ENCODE measurements at places on chromosomes 6 and 20.

DNA sequence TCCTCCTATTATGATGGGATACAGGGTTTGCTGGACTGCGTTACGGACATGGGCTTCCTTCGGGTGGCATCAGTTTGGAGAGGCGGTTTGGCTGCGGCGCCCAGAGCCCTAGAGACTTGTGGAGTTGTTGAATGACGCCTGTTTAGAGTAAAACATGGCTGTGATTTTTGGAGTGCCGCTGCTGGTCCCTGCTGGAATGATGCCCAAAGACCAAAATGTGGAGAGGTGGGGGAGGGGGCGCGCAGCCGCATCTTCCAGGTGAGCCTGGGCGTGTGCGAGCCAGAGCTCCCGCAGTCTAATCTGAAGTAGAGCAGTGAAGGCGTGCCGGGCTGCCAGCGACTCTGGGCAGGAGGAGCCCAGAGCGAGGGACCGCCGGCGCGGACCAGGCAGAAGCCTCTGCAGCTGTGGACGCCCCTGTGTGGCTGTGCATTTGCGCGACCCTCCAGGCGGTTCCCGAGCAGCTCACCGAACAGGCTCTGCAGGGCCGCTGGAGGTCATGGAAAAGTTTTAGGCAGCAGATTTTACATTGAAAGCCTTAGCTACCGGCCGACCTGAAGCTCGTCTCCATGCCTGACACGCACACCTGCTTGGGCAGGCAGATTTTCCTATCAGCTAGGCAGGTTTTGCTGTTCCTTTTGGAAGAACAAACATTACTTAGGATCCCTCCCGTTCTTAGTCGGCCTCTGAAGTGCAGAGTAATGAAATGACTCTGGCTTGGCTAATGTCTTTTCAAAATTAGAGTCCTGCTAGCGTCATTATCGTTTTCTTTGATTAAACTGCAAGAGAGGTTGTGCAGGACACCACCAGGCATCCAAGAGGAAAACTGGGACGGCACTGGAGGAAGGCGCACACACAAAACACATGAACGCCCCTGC is 298.2 kb downstream of the PHACTR1 start:
- no peak for DNase-seq

DNA sequence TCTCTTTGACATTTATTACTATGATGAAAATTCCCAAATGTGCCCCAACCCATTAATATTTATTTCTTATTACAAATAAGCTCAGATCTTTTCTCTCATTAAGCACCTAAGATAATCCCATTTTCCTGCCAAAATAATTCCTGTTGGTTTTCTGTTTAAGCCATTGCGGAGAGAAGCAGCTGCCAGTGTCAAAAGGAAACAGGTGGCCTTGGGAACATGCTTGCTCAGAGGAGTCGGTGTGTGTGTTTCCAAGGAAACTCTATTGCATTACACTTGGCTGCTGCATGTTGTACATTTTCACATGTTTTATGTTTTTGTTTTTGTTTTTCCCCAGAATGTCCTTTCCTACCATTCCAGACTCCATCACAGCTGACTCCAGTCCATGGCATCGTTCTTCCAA is 56.4 kb downstream of the CD24 start:
- DNase-seq, result no peak

GRCh38 chr6:151811081-151811480 is 3.6 kb downstream of the ESR1 start:
- no peak for DNase-seq

DNA sequence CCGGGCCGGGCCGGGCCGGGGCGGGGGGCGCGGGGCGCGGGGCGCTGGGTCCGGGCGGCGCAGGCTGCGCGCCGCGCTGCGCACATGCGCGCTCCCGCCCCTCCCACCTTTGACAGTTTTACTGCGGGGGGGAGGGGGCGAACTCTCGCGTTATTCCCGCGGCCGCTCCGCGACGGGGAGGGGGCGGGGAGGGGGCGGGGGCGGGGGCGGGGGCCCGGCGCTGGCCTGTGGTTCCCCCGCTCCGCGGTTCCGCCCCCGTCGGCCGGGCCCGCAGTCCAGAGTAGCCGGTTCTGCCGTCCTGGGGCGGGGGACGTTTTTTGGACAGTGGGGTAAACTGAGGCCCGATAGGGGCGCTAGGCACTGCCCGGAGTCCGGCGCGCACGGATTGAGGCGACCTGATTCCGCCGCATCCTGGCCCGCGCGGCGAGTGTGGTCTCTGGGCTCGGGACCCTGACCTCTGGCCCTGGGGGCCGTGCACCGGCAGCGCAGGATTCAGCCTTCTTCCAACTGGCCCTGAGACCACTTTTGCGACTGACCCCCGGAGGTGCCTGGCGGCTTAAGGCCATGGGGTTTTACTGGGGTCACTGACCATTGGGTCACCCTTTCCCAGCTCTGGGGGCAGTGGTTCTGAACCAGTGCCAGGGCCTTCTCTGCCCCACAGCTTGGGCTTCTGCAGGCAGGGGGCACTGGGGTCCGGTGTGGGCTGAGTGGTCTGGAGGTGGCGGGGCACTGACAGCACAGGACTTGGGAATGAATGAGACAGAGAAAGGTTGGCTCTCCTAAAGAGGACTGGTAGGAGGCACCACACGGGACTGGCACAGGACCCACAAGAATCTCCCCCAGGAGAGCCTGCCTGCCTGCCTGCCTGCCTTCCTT is at the start of gene ZNF512B:
Gene ZNF512B (minus strand): TSS at position 93 of the 876 bp plus-strand sequence. CDS start 1,980 bp downstream, outside the sequence.
- DNase-seq, result peak; percentile 61

- DNase-seq, result no peak
These were observed 988 bp downstream of the QRSL1 start for GRCh38 chr6:106630366-106630765.

GRCh38 chr20:539191-539590 is 4.4 kb downstream of the CSNK2A1 start:
- no peak for DNase-seq

GRCh38 chr6:132490024-132490423 is 22.9 kb downstream of the STX7 start:
- no peak for DNase-seq

GRCh38 chr6:11129908-11130565 is 18.5 kb upstream of the ERVFRD-1 start:
- no peak for DNase-seq

DNA sequence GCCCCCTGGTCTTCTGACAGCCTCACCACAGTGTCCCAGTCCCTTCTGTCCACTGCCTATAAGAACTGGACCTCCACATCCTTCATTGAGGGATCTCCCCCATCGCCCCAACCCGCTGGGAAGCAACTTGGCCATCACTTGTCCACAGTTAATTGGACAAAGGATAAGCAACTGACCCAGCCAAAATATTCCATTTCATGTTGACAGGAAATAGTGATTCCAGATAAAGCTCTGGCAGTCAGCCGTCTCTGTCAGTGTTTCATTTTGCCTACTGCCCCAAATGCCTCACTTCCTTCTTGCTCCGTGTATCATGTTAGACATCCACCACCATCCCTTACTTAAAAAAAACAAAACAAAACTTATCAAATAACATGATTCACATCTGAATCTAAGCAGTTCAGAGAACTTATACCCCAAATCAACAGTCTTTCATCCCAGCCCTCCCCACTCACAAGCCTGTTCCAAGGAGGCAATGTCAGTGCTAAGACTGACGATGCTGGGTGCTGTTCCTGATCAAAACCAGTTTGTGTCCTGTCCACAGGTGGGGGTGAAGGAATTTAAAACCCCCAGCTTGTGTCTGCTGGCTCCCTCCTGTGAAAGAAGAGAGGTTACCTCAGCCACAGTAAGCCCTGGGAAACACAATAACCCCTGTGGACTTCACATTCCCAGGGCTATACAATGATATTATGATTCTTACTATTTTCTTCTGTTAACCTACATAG is 162.5 kb downstream of the WDR27 start:
- DNase-seq, result no peak

GRCh38 chr6:143880412-143880811 is 16.1 kb downstream of the ZC2HC1B start:
- no peak for DNase-seq

DNA sequence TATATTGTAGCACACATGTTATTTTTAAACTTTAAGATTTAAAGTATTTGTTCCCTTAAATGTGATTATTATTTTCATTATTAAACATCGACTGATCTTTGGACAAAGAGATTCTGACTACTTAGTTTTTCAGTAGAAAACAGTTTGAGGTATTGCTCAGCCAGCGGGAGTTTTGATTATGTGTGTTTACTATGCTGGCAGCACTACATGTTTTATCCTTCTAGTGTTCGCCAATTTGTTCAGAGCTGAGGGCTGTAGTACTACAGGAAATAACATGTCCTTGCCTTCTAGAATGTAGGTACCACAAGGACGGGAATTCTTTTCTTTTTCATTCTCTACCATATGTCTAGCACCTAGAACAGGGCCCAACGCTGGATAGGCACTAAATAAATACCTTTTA is 11.1 kb upstream of the LCA5 start:
- no peak for DNase-seq

GRCh38 chr6:19219931-19220330 is 617.2 kb upstream of the ID4 start:
- DNase-seq, result no peak

DNA sequence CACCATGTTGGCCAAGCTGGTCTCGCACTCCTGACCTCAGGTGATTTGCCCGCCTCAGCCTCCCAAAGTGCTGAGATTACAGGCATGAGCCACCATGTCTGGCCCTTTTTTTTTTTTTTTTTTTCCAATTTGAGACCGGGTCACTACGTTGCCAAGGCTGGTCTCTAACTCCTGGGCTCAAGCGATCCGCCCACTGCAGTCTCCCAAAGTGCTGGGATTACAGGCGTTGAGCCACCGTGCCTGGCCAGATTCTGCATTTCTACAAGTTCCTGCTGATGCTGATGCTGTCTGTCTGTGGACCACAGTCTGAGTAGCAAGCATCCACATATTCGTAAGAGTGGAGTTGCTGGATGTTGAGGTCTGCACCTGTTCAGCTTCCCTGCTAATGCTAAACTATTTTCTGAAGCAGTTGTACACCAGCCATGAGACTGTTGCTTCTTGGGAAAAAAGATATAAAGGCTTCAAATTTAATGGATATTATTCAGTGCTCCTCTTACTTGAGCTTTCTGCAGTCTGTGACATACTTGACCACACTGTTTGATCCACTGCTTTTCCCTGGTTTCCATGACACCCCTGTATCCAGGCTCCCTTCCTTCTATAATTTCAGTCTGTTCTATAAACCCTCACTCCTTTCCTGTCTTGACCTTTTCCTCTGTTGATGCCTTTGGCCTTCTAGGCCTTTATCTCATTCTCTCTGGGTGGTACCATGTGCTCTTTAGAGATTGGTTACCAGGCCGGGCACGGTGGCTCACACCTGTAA is 10.1 kb upstream of the ZBTB12 start:
- no peak for DNase-seq

GRCh38 chr6:119137194-119138072 is 59.0 kb upstream of the FAM184A start:
- DNase-seq, result no peak

GRCh38 chr6:48388044-48388443 is 277.0 kb upstream of the PTCHD4 start:
- no peak for DNase-seq

- DNase-seq, result no peak
These were observed 72.4 kb downstream of the TRDN start for GRCh38 chr6:123564361-123564760.

GRCh38 chr6:106964099-106964498 is 10.4 kb downstream of the CD24 start:
- no peak for DNase-seq

DNA sequence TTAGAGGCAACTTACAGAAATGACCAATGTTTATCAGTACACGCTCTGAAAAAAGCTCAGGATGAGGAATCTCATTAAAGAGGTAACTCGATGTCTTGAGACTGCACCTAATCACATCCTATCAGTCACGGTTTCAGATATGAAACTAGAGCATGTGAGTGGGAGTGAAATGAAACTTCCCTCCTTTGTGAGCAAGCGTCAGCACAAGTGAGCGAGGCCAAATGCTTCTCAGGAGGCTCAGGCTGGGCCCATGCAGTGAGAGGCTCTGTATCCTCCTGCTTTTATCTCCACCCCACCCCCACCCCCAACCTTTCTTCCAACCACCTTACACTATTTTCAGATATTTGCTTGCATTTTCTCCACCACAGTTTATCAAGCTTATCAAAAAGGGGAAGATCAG is 140.8 kb upstream of the RIMS1 start:
- DNase-seq, result no peak

GRCh38 chr6:150887978-150888563 is 22.6 kb downstream of the MTHFD1L start:
- DNase-seq, result no peak

- DNase-seq, result no peak
These were observed 378.7 kb downstream of the ZFAND3 start for GRCh38 chr6:38198219-38198618.

DNA sequence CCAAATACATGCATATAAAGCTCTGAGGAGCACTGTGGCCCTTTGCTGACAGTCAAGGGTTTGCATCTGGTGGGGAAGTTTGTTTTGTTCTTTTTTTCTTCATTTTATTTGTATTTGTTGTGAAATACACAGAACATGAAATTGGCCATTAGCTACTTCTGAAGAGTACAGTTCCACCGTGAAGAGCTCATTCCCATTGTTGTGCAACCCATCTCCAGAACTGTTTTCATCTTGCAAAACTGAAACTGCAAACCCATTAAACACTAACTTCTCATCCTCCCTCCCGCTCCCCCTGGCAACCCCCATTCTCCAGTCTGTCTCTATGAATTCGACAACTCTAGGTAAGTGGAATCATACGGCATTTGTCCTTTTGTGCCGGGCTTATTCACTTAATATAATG is 231.3 kb downstream of the TFAP2C start:
- no peak for DNase-seq

DNA sequence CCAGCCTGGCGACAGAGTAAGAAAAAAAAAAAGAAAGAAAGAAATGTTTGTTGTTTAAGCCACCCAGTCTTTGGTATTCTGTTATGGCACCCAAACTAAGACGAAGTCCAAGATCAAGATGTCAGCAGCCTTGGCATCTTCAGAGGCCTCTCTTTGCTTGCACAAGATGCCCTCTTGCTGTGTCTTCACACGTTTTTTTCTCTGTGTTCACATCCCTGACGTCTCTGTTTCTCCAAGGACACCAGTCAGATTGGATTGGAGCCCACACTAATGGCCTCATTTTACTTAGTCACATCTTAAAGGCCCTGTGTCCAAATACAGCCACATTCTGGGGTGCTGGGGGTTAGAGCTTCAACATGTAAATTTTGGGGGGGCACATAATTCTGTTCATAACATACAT is 380.9 kb downstream of the GJA1 start:
- DNase-seq, result no peak

GRCh38 chr6:154887051-154887450 is 108.1 kb upstream of the TIAM2 start:
- no peak for DNase-seq

- no peak for DNase-seq
These were observed 42.9 kb downstream of the ARHGAP18 start for GRCh38 chr6:129667034-129667433.

Measured in CD4-positive, alpha-beta T cell treated with Interleukin-15 for 4 hours (primary cell).